ENCODE measurements at places on chromosomes 7 and 10. TPM values are rescaled to one million over a fixed set of nuclear protein-coding genes. Genes with fewer than 3 reads are reported as not detected.
A peak's percentile ranks its signal among the peaks of the same experiment; 100 is the strongest.

CISD1 gene
- 58.0 TPM for total RNA-seq

ARHGEF5 gene
- 54.7 TPM for total RNA-seq

GRCh38 chr10:60535427-60535826 is 145.8 kb upstream of the ANK3 start:
- no peaks in the 10 kb centered on the region for H3K36me3 ChIP-seq
- H3K4me1 ChIP-seq, result peaks cover 7% of the 10 kb centered on the region
- H3K27me3 ChIP-seq, result no peaks in the 10 kb centered on the region

DNA sequence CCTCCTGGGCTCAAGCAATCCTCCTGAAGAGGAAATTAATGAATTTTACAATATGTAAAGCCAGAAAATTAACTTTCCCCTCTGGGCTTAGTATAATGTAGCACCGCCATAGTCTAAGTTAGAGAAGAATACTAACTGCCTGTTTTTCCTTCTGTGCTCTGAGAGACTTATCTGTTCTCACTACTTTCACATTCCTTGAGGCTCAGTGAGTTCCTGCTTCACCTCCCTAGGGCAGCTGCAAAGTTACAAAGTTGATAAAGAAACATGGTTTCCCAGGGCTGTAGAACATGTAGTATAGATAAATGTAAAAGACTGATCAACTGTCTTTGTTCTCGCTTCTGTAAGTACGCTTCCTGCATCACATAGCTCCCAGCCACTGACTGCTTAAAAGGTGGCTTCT is 16.0 kb upstream of the OLAH start:
- no peak overlapping the region for H3K4me3 ChIP-seq
- no peak overlapping the region for H3K27ac ChIP-seq
- H3K27me3 ChIP-seq, result no peaks in the 10 kb centered on the region

- H3K36me3 ChIP-seq, result peaks cover 34% of the 10 kb centered on the region
- peak overlapping the region; percentile 64 for H3K27ac ChIP-seq
- no peak overlapping the region for H3K4me3 ChIP-seq
- no peaks in the 10 kb centered on the region for H3K27me3 ChIP-seq
Measured at GRCh38 chr7:129665013-129665401, 53.5 kb downstream of the NRF1 start.

Data from MCF 10A (cell line).